Stimulated activated CD4-positive, alpha-beta T cell treated with anti-CD3 and anti-CD28 coated beads, Interleukin-15, amount 100 ng/mL, for 1 hour (primary cell): ENCODE measurements at places on chromosomes 1 and 21.

DNA sequence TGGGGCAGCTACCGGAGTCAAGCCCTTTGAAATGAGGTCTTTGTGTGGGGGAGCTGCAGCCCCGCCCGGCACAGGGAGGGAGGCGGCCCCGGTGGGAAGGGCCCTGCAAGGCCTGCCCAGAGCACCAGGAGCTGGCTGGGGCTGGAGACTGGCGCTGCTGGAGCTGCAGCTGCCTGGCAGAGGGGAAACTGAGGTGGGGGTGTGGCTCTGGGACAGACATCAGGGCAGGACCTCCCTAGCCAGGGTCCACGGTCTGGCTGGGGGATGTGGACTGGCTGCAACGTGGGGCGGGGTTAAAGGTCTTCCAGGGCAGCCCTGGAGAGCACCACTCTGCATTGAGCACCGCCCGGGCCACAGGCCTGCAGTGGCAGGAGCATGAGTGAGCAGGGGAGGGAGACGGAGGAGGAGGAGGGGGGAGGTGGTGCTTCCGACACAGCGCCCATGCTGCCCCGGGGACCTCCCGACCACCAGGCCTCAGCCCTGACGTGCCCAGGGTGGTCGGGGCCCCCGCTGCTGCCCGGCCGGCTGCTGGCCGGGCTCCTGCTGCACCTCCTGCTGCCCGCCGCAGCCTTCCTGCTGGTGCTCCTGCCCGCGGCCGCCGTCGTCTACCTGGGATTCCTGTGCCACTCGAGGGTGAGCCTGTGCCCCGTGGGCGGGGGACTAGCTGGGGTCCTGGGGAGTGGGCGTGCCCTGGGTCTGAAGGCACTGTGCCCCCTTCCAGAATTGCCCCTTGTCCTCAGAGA lies 4.8 kb upstream of the ANKRD65 start:
- DNase-seq: no peak

GRCh38 chr1:111154021-111154999 lies 14.3 kb downstream of the CEPT1 start:
- no peak for DNase-seq

DNA sequence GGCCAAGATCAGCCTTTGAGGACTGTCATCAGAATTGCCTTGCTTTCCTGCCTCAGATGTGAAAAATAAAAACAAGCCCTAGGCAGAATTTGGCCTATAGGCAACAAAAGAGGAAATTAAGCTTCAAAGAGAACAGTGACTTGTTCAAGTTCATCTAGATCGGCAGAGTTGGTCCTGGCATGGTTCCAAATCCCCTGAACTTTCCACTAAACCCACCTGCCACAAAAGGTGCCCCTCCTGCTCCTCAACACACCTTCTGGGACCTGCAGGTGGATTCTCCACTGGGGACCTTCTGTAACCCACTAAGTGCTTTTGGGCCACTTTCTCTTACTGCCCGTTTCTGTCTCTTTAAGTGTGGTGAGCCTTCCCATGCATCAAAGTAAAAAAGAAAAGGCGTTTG lies 42.5 kb upstream of the LRRN2 start:
- DNase-seq: no peak

DNA sequence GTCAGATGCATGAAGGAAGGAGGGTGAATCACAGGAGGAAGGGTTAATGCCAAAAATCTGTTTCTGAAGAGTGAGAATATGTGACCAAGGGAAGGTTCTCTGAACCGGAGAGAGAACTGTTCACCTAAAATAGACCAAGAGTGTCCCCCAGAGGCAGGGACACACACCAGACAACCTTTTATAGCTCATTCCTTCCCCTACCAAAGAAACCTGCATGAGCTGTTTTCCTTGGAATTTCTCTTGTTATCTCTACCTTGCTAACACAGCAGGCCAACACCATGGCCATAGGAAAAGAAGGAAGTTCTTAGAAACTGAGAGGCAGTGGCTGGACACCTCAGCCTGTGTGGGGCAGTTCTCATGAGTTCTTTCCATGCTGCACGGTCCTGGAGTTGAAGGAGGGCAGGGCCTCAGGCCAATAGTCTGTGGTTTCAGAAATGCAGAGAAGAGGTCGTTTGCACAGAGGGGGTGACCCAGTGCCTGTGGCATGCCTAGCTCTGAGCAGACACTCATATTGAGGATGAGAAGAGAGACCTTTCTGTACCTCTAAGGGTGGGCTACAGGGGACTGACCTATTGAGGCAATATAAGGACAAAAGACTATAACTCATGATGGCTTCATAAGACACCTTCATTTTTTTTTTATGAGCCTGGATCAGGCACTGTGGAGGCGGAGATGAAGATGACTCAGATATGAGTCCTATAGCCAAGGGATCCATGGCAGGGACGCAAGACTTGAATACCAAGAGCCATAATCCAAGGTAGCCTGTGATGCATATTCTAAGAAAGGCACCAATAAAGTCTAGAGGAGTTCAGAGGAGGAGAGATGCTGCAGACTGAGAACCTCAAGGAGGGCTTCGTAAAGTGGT lies 39.4 kb downstream of the IGFN1 start:
- DNase-seq: no peak

GRCh38 chr21:41509145-41509496 lies 1.2 kb upstream of the TMPRSS2 start:
- no peak for DNase-seq

DNA sequence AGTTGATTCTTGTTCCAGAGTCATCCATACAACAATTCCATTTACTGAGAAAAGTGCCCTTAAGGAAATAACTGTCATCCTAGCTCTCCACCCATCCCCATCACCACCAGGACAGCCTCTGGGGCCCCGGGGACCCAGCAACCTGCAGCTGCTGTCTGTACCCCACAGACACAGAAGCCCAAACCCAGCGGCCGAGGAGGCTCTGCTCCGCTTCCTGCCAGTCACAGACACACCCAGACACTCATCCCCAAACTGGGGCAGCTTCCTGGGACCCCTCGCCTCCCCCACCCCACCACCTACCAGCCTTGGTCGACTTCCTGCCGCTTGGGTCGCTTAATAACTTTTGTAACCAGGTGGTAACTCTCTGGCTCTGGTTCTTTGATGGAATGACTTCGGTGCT lies 121.6 kb upstream of the SLC25A33 start:
- DNase-seq: no peak

- no peak for DNase-seq
These were observed 111.2 kb downstream of the FASLG start for GRCh38 chr1:172770071-172770470.

DNA sequence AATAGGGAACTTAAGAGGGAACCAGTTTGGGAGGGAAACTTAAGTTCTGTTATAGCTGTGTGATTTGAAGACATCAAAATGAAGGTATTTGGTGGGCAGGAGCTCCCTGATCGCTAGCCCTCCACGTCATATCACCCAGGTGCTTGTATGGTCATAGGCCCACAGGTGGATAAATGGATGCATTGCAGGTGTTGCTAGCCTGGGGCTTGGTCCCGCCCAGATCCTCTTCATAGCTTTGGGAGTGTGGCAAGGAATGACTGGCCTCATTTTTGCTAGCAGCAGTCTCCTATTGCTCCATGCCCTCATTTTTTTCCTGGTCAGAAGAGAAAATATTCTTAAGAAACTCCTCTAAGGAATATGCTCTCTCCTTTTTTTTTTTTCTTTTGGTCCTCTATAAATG lies 11.3 kb downstream of the GNPAT start:
- no peak for DNase-seq

- DNase-seq: no peak
These were observed 10.6 kb downstream of the RXRG start for GRCh38 chr1:165434281-165434680.

DNA sequence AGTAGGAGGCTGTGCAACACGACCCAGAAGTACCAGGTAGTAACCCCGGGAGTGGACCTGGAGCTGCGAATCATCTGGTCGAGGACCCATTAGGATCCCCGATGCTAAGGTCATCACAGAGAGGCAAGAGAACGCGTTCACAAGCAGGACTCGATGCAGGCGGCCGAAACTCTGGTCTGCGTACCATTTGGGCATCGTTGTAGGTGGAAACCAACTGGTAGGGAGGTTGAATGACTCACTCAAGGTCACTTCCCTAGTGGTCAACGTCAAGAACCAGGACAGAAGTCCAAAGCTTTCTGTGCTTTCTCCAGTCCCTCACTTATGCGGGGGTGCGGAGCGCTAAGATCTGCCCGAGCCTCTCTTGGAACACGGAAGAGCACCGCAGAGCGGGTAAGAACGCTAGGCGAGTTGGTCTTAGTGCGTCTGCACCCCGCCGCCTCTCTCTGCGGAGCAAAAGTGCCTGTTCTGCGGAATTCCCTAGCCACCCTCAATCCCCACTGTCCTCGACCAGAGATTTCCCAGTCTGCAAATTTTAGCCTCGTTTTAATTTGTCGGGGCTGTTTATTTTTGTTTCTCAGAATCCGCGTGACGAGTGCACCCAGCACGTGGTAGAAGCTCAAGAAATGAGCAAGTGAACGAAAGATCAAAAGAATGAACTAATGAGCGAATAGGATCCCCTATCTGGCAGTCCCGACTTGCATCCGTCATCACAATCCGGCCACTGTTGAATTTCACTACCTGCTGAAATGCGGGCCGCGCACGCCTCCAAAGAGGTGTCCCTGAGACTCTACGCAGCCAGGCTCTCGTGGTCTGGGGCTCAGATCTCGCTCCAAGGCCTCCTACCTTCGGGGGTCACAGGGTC lies 12.2 kb downstream of the HLX start:
- no peak for DNase-seq

DNA sequence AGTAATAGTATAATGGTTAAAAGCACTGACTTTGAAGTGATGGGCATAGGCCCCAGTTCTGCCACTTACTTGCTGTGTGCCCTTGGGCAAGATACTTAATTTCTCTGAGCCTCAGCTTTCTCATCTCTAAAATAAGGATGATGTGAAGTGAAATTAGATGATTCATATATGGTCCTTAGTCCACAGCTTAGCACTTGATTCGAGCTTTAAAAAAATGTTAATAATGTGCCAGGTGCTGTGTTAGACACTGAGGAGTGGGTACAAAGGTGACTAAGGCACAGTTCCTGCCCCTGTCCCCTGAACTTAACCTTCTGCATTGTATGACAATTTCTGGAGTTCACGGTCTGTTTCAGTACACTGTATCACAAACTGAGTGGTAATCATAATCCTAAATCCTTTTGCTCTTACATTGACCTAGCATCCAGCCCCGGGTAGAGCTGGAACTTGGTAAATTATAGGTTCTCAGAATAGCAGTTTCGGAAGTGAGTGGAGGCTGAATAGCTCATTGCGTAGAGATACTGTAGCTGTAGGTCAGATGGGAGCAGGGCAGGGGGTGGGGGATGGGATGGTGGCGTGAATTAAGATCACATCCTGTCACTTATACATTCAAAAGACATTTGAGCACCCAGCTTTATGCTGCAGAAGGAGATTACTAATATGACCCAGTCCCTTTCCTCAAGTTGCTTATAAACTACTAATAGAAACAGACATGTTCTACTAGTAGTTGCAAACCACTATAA lies 1.5 kb downstream of the ZNF691 start:
- no peak for DNase-seq

DNA sequence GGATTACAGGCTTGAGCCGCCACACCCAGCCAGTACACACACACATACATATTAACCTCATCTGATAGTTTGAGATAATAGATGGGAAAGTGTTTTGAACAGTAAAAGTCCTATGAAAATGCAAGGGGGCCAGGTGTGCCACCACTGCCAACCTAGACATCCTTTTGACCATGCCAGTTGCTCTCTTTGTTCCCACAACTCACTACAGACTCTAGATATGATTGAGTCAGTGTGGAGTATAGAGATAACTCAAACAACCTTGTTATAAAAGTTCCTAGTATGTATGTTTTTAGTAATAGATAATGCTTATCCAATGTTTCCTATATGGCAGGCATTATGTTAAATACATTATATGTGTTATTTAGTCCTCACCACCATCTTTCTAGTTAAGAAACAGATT lies 72.7 kb upstream of the JAK1 start:
- DNase-seq: no peak

- DNase-seq: no peak
These were observed 35.1 kb downstream of the FMN2 start for GRCh38 chr1:240126821-240127220.

GRCh38 chr1:199472978-199473377 lies 554.5 kb upstream of the NR5A2 start:
- no peak for DNase-seq

DNA sequence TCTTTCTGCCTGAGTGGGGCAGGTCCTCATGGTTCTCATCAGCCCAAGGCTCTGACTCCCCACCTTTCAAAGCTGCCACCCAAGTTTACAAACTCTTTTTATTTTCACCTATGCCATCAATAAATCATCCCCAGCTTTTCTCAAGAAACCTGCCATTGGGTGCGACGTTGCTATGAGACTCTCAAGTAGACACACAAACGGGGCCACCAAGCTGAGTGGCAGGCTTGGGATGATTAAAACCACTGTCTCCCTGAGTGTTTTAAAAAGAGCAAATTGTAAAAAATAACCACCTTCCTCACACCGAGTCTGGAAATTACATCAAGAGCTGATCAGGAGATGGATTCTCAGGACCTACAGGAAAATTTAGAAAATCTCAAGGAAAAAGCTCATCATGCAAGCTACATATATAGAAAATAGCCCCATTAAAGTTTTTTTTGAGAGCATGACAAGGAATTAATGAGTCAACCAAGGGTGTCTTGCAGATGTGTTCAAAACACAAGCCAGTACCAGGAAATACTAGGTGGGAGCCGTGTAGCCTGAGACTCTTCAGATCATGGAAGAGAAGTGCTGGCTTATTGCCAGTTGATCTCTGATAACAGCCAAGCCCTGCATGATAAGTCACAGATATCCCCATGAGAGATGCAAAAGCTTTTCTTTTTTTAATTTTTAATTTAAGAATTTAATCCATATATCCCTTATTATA lies 158.4 kb upstream of the BACE2 start:
- DNase-seq: no peak

DNA sequence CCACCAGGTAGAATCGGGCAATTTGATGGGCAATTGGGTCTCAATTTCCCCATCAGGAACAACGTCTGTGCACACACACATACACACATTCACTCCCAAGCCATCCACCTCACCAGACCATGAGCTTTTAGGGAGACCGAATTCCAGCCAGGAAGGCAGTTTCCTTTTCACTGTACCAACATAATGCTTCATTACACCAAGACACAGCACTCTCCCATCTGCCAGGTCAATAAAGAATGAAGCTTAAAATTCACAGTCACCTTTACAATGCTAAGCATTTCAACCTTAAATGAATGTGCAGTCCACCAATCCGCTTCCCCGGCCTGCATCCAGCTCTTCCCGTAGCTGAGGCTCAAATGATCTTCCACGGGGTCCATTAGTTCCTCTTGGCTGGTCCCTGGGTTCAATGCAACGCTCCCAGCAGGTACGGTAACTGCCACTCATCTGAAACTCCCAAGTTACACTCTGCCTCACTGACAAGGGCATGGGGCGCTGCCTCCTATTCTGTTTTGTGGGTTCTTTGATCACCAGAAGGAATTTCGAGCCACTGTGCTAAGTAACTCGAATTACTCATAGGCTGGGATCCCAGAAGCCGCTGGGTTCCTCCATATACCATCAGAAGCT lies 105.0 kb downstream of the SIM2 start:
- DNase-seq: no peak

DNA sequence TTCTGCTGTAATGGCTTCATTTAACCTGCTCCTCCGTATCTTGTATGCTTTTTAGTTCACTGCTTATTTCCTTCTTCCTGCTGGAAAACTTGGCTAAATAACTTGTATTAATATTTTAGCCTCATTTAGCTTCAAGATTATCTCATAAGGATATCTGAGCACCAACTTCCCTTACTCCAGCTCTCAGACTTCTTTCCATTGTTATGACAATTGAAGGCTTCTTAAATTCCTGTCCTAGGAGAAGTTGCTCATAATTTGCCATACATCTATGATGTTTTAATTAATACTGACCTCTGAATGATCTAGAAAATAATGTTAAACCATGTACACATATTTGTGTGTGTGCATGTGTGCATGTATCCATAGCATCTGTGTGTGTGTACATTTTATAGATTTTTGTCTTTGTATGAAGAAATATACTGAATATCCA lies 1524.4 kb upstream of the TPTE start:
- DNase-seq: no peak
